ENCODE measurements at places on chromosomes 5 and 9.

DNA sequence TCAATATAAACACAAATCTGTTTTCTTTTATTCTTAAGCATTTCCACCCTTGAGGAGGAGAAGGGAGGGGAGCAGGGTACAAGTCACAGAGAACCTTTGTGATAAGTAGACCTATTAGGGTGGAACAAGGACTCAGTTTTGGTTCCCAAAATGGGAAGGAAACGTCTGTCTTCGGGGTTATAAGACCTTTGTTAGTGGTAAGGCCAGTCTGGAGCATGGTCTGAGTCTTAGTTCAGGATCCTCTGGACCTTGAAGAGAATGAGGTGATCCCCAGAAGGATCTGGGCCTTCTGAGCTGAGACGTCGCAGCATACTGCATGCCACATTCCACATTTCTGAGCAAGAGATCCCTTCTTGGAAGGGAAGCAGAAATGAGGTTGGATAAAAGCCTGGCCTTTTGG, 37.2 kb downstream of the FAXDC2 start:
- DNase-seq: no peak

DNA sequence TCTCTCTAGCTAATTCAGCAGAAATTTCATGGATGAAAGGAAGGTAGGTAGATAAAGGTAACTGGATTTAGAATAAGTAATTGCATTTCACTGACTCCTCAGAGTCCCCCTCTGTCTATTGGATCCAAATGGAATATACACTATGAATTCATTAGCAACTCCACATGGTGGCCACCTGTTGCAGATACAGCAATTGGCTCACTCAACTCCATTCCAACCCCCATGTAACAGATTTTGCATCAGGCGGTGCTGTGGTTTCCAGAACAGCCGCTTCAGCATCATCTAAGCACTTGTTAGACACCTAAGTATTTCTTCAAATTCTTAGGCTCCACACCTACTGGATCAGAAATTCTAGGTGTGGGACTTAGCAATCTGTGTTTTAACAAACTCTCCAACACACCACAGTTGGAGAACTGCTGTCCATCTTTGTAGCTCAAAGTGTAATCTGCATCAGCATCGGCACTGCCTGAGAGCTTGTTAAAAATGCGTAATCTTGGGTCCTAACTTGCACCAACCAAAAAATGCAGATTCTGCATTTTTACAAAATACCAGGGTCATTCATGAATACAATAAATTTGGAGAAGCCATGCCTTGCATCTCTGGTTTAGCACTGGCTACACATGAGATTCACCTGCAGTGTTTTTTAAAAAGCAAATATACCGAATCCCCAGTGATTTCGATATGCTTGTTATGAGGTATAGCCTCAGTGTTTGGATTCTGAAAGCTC, 413.8 kb upstream of the CD180 start:
- DNase-seq: no peak

GRCh38 chr9:95725045-95725444, 150.4 kb upstream of the ERCC6L2 start:
- no peak for DNase-seq

- peak; percentile 76 for DNase-seq
These were observed 47.1 kb upstream of the FYB1 start for GRCh38 chr5:39266442-39266841.

Data from kidney tubule cell (primary cell).